ENCODE measurements at places on chromosomes 11 and 22.
A peak's percentile ranks its signal among the peaks of the same experiment; 100 is the strongest.

- DNase-seq: no peak
Measured at GRCh38 chr11:20963596-20963995, 294.2 kb downstream of the NELL1 start.

DNA sequence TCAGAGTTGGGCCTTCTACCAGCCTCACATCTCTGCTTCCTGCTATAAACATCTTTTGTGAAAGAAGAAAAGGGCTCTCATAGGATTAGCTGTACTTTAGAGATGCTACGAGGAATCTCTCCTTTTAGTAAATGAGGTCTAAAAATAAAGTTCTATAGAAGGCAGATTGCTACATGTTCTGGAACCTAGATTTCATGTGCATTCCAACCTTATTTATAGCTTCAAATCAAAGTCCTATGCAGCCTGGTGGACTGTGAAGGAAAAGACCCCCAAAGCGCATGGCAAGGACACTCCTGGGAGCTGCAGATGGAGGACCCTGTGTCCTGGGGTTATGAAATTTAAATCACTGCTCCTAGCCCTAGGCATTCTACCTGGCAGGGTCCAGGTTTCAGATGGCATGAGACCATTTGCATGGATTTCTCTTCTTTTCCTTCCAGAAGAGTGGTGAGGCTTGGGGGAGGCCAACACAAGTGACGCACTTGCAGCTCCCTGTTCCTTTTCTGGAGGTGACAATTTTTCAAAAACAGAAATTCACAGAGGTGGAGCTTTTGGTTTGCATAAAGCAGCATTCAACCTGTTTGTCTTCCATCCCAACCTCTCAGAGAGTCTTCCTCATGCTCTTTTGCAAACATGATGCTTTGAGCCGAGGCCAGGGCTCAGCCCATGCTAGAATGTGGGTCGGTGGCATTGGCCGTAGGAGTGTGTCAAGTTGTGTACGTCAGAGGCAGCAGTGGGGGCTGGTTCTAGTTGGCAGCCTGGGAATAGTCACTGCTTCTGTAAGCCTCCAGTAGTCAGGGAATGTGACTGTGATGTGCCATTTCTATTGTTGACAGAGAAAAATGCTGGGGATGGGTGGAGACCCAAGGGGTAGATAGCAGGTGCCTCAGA is 6.3 kb downstream of the CRY2 start:
- DNase-seq: no peak

GRCh38 chr22:24584166-24584790 is 8.6 kb downstream of the LRRC75B start:
- DNase-seq: no peak

- DNase-seq: no peak
Measured at GRCh38 chr22:37139762-37140161, 10.0 kb downstream of the IL2RB start.

GRCh38 chr11:64362339-64362738 is 3.4 kb downstream of the RPS6KA4 start:
- DNase-seq: no peak

GRCh38 chr11:47331454-47332302 is 20.8 kb downstream of the MYBPC3 start:
- DNase-seq: peak; percentile 30

DNA sequence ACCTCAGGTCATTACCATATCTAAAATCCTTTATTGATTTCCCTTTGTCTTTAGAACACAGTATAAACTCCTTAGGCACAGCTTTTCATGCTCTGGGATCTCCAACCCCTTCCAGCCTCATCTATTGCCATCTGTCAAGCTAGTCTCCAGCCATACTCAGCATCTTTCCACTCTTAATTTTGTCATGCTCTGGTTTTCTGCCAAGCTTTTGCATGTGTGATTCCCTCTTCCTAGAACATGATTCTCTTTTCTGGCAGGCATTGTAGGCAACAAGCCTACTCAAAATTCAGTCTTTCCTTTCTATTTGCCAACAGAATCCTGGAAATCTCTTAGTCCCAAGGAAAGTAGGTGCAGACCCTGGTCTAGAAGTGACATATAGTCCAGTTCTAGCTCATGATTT is 35.5 kb upstream of the SLC6A5 start:
- DNase-seq: no peak

Data from HT-29 (cell line).